ENCODE measurements at places on chromosomes 12 and 14.

GRCh38 chr14:91503000-91503504 lies 7.1 kb downstream of the PPP4R3A start:
- no peak for DNase-seq

- no peak for DNase-seq
These were observed 52.6 kb downstream of the GALNT16 start for GRCh38 chr14:69312608-69313007.

GRCh38 chr14:58072288-58073071 lies 79.5 kb downstream of the ARMH4 start:
- peak; percentile 16 for DNase-seq

GRCh38 chr14:88137327-88137726 lies 132.4 kb downstream of the GPR65 start:
- no peak for DNase-seq

GRCh38 chr12:99005601-99006000 lies 360.5 kb downstream of the APAF1 start:
- no peak for DNase-seq

GRCh38 chr12:126185025-126185424 lies 1119.8 kb downstream of the AACS start:
- no peak for DNase-seq

- no peak for DNase-seq
These were observed 44.0 kb downstream of the KICS2 start for GRCh38 chr12:64178122-64178521.

GRCh38 chr12:42213954-42214426 lies 24.1 kb downstream of the YAF2 start:
- no peak for DNase-seq

DNA sequence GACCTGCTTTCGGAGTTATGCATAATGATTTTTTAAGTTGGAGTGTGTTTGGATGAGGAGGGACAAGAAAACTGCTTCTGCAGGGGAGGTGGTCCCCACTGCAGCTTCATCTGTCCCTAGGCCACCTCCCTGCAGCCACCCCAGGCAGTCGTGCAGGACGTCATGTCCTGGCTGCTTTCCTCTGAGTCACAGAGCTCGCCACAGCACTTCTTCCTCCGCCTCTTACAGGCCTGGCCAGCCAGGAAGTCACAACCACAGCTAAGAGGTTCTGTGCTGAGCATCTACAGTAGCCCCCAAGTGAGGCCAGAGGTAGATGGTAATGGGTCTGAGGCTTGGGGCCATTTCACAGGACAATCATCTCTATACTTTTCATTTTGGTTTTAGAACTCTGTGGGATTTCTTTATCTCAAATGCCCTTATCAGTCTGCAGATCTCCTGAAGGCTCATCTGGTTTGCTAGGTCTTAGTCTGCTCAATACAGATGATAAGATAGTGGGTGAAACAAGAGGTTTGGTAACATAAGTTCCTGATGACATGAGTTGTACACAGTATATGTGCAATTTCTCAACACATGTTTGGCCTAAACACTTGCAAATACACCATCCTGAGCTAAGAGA lies 106.4 kb downstream of the ARF6 start:
- DNase-seq: peak; percentile 58

DNA sequence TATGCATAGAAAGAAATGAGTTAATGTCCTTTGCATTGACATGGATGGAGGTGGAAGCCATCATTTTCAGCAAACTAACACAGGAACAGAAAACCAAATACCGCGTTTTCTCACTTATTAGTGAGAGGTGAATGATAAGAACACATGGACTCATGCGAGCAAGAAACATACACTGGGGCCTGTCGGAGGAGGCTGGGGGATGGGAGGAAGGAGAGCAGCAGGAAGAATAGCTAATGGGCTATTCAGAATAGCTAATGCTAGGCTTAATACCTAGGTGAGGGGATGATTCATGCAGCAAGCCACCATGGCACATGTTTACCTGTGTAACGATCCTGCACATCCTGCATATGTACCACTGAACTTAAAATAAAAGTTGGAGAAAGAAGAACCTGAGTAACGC lies 29.1 kb upstream of the SYT1 start:
- no peak for DNase-seq

DNA sequence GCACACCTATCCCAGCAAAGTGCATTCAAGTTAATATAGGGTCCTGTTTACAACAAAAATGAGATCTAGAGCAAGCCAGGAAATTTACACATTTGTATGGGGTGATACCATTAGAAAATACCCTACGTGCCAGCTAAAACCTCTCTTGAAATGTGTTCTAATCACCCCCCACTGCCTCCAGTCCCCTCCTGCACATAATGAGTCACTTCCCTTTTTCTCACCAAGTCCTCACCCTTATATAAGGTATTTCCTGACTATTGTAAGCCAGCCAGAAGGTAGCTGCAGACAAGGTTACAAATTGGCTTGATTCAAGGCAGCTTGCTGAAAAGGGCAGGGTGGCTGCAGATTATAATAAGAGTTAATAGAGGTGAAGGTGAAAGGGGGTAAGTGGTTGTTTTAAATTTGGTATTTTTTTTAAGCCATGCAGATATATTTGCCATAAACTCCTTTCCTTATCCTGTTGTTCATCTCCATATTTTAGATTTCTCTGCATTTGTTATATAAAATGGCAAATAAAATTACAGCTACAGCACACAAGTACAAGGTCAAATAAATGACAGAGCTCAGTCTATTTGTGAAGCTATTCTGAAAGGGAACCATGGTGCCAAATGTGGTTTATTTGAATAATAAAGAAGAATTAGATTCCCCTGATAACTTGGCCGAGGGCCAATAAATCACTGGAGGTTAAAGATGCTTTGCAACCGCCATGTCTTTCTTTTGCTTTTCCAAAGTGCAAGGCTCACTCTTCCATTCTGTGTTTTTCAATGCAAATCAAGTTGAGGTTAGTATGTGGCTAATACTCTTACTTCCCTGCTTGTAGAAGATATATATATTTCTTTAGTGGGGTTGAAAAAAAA lies 385.9 kb downstream of the EGLN3 start:
- DNase-seq: no peak

- DNase-seq: no peak
These were observed 35.0 kb downstream of the GNPTAB start for GRCh38 chr12:101795786-101796185.

DNA sequence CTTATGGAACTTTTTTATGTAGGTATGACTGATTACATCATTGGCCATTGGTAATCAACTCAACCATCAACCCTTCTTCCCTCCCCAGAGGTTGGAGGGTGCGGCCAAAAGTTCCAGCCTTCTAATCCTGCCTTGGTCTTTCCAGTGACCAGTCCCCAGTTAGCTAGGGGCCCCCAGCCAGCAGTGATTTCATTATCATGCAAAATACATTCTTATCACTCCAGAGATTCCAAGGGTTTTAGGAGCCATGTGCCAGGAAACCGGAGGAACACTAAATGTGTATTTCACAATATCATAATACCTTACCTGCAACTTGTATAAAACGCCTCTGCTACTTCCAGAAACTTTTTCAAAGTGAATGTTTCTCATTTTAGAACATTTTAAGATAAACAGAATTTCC lies 181.5 kb upstream of the PELI2 start:
- DNase-seq: no peak

DNA sequence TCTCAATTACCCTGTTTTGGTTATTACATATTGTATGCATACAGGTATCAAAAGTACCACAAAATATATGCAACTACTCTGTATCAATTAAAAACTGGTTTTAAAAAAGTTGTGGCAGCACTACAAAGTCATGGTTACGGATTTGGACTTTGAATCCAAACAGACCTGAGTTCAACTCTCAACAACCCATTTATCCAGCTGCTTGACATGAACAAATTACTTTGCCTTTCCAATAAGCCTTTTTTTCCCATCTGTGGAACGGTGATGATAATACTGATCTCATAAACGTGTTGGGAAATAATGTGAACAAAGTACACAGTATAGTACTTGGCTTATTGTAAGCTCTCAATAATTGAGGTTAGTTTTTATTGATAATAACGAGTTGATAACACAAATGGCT lies 85.0 kb downstream of the MNAT1 start:
- DNase-seq: no peak

DNA sequence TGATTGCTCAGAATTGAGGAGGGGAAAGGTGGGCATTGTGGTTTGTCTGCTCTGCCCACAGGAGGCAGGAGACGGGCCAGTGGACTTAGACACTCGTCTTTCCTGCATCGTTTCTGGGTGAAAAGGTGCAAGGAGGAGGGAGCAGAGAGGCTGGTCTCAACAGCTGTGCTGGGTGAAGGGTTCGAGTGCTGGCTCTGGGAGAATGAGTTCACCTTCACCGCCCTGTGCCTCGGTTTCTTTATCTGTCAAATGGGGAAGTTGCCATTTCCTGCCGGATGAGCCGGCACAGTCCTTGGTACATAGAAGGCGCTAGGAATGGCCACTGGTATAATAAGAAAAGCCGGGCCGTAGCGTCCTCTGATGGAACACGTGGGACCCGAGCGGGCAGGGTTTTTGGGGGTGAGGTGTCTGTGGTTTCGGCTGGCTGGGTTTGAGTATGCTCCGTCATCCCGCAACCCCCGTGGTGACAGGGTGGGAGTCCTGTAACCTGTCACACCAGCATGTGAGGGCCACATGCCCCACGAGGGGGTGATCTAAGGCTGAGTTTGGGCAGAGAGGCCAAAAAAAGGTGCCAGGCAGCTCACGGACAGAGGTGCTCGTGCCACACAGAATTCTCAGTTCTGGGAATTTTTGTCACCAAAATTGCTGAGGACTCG lies 7.3 kb downstream of the BCL7A start:
- DNase-seq: no peak

DNA sequence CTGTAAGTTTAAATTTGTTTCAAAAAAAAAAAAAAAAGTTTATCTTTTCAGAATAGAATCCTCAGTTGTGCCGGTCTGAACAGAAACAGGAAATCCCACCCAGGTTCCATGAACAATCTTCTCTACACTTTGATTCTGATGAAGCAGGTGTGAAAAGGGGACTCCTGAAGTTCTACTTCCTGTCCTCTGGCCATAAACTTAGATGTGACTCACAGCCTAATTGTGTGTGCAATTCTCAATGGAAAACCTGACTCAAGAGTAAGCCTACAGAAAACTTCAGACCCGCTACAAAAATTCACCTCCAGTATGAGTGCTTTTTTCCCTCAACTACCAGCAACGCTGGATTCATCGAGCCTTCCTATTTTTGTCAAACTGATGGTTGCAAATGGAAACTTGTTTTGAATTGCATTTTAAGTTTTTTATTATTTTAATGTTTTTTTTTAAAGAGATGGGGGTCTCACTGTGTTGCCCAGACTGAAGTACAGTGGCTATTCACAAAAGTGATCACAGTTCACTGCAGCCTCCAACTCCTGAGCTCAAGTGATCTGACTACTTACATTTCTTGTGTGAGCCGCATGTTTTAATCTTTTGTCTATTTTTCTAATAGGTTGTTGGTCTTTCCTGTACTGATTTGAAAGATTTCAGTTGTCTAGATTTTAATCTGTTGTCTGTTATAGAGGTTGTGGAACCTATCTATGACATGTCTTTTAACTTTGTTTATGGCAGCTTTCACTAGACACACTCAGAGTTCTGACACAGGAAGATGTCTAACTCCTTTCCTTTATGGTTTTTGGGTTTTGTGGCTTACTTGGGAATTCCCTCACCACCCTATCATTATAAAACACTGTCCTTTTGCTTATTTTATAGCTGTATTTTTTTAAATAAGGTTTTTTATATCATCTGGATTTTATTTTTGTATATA lies 37.6 kb downstream of the ATG14 start:
- DNase-seq: peak; percentile 60

GRCh38 chr12:51962737-51963136 lies 11.2 kb downstream of the ACVR1B start:
- no peak for DNase-seq

GRCh38 chr12:22538311-22538710 lies 6.0 kb downstream of the C2CD5 start:
- no peak for DNase-seq

DNA sequence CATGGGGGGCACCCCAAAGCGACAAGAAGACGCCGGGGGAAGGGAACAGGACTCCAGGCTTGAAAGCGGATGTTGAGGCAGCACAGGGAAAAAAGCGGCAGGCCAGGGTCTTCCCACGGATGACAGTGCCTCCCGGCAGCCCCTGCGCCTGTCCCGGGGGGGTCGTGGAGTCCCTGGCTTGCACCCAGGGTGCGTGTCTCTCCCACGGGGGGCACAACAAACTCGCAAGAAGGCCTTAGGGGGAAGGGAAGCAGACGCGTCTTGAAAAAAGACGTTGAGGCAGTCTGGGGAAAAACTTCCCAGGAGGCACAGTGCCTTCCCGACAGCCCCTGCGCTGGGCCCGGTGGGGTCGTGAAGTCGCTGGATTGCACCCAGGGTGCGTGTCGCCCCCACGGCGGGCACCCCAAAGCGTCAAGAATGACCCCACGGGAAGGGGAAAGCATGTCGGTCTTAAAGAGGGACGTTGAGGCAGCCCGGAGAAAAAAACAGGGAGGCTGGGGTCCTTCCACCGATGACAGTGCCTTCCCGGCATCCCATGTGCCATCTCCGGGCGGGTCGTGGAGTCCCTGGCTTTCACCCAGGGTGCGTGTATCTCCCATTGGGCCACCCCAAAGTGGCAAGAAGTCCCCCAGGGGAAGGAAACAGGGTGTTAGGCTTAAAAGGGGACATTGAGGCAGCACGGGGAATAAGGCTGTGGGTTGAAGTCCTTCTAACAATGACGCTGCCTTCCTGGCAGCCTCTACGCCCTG lies 159.9 kb upstream of the ALG10B start:
- DNase-seq: no peak

DNA sequence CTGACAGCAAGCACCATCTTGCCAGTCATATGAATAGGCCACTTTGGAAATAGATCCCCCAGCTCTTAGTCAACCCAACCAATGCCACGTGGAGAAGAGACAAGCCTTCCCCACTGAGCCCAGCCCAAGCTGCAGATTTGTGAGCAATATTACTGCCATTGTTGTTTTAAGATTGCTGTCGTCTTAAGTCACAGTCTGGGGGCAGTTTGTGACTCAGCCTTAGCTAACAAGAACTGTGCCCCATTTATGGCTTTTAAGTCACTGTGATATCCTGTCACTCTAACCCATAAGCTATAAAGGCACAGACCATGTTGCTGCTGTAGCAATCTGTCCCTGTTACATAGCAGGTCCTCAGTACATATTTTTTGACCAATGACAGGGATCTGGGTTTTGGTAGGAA lies 464.2 kb downstream of the MED13L start:
- no peak for DNase-seq

DNA sequence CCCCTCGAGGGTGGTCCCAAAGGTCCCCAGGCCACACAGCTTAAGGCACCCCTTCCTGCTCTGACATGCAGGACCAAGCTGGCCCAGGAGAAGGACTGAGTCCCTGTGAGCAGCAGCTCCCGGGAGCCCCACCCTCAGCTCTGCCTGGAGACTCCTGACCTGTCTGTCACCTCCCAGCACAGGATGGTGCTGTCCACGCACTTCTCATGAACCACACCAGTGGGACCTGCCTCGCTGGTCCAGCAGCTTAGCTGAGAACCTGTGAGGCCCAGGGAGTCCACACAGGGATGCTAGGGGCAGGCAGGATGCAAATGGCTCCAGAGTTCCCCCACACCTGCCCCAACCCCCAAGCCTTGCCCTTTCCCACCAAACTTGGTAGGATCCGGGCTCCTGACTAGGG lies 27.7 kb downstream of the CCDC85C start:
- DNase-seq: no peak
